Natural killer cell treated with Interleukin-12 subunit alpha and Interleukin-12 subunit beta and Interleukin-15 and Interleukin-18, amount 100 ng/mL, for 72 hours (primary cell): ENCODE measurements at places on chromosomes 4 and X. TPM values are rescaled to one million over a fixed set of nuclear protein-coding genes. Genes with fewer than 3 reads are reported as not detected.

GRCh38 chrX:9532349-9532748, 67.5 kb downstream of the TBL1X start:
- no peak for DNase-seq
- peaks cover 49% of the 10 kb centered on the region for H3K4me1 ChIP-seq
- H3K27me3 ChIP-seq: no peaks in the 10 kb centered on the region
- no peak overlapping the region for H3K27ac ChIP-seq

GRCh38 chrX:47380268-47380667, 9.9 kb downstream of the ZNF157 start:
- no peaks in the 10 kb centered on the region for H3K36me3 ChIP-seq
- peak overlapping the region; percentile 34 for H3K27ac ChIP-seq
- no peaks in the 10 kb centered on the region for H3K27me3 ChIP-seq
- DNase-seq: no peak
- peaks cover 9% of the 10 kb centered on the region for H3K4me1 ChIP-seq

GRCh38 chr4:83208371-83209365, 75.9 kb downstream of the COQ2 start:
- no peak overlapping the region for H3K4me3 ChIP-seq
- peaks cover 48% of the 10 kb centered on the region for H3K4me1 ChIP-seq
- peaks cover 9% of the 10 kb centered on the region for H3K36me3 ChIP-seq
- DNase-seq: no peak

- H3K4me3 ChIP-seq: no peak overlapping the region
- H3K4me1 ChIP-seq: peaks cover 3% of the 10 kb centered on the region
- no peaks in the 10 kb centered on the region for H3K36me3 ChIP-seq
- peaks cover 75% of the 10 kb centered on the region for H3K27me3 ChIP-seq
- H3K27ac ChIP-seq: no peak overlapping the region
- DNase-seq: no peak
Observed at GRCh38 chr4:5885733-5886132, 7.2 kb downstream of the CRMP1 start.

Gene BEX3
- total RNA-seq: 0.52 TPM
